ENCODE measurements at places on chromosomes 6 and 20.

GRCh38 chr6:65988006-65988405 is 281.0 kb upstream of the EYS start:
- DNase-seq, result no peak

GRCh38 chr20:1775117-1775516 is 117.5 kb upstream of the SIRPG start:
- no peak for DNase-seq

DNA sequence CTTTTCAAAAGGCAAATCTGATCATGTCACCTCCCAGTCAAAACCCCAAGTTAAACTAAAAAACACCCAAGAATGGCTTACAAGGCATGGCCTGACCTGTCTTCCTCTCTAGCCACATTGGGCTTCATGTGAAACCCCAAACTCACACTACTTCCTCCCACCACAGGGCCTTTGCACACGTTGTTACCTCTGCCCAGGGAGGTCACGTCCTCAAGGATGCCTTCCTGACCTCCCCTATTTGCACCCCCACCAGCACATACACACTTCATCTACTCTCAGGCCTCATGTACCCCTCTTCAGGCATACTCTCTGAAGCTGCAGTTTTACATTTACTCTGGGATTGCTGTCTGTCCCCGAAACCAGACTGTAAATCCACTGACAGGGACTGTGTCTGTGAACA is 6.1 kb downstream of the EZR start:
- DNase-seq, result no peak

DNA sequence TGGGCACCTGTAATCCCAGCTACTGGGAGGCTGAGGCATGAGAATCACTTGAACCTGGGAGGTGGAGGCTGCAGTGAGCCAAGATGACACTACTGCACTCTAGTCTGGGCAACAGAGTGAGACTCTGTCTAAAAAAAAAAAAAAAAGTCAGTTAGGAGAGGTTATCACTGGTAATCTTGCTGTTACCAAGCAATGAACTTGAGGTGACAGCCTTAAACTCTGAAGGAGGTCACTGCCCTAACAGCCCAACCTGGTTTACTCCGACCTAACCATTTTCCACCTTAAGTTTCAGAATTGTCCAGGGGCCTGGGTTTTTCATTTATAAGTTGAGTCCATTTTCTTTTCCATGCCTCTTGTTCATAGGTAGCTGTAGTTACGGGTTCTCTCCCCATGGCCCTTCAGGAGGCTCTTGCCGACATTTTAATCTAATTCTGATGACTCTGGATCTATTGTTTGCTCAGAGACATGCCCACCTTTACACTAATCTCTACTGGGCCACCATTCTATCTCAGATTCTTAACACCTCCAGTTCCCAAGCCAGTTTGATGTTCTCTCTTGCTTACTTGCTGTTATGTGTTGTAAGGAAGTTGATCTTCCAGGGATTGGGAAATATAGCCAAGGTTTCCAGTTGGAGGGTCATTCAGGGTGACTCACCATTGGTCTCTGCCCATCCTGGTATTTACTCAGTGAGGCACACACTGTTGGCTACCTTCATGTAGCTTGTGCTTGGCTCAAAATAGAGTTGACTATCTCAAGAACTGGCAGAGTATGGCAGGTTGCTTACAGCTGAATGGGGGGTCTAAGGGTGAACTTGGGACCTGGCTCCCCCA is 29.1 kb downstream of the SHLD1 start:
- DNase-seq, result no peak

GRCh38 chr6:136427378-136427717 is 122.9 kb downstream of the MAP7 start:
- no peak for DNase-seq

GRCh38 chr6:117078624-117079023 is 186.7 kb upstream of the VGLL2 start:
- no peak for DNase-seq

DNA sequence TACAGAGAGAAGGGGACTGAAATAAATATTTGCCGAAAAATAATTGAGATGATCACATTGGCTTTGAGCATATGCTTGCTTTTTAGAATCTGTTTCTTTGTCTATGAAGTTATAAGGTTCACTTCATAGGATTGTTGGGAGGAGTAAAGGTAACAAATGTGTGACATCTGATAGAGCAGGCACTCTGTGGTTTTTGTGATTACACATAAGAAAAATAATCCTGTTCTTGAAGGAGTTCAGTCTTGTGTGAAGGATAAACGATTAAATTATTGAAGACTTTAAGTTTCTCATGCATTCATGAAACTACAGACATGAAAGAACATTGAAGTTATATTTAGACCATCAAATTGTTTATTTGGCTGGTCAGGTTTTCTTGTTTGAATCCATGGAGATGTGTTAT is 45.0 kb downstream of the QKI start:
- DNase-seq, result no peak

DNA sequence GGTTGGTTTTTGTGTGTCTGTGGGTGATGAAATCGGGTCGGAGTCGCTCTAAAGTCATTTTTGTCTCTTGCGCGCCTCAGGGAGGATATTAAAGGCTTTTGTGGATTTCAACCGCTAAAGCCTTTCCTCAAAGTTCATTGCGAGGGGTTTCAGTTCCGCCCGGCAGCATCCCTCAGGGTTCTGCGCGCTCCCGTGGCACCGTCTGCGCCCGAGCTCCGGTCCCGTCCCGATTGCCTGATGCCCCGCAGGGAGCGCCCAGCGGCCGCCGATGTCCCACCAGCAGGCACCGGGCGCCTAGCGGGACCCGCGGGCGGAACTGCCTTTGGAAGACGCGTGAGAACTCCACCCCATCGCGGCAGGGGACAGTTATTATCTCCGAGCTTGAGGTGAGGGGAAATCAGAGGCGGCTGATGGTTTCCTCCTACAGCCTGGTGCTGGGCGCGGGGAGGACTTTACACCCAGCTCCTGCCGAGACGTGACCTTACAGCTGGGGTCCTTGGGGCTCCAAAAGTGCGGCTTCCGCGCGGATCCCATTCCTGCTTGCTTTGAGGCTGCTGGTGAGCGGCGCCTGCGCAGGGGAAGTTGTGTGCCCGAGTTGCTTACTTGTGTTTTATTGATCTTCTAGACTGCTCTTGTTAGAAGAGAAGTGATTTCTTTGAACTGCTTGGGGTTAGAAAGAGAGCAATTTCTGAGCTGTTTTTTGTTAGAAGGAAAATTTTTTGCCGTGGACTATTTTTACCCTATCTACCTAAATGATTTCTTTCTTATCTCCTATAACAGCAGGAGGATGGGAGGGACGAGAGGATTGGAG is 27.1 kb downstream of the ULBP1 start:
- DNase-seq, result peak; percentile 9

DNA sequence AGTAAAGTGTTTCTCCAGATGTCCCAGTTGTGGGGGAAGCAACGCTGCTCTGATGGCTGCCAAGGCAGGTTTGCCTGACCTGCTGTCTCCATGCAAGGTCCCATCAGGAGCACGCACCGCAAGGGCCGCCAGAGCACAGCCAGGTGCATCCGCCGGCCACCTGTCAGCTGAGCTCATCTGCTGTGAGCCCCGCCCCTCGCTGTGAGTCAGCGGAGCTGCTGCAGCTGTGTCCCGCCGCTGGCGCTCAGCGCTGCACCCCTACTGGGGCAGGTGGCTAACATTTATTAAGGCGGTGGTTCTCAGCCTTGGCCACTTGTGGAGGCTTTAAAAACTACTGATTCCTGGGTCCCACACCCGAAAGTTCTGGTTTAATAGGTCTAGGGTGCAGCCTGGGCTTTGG is 225.7 kb downstream of the UST start:
- DNase-seq, result no peak
